ENCODE measurements at places on chromosomes 4 and X.
A peak's percentile ranks its signal among the peaks of the same experiment; 100 is the strongest.

- no peak for DNase-seq
Measured at GRCh38 chr4:179110816-179111215, 1668.6 kb upstream of the AGA start.

DNA sequence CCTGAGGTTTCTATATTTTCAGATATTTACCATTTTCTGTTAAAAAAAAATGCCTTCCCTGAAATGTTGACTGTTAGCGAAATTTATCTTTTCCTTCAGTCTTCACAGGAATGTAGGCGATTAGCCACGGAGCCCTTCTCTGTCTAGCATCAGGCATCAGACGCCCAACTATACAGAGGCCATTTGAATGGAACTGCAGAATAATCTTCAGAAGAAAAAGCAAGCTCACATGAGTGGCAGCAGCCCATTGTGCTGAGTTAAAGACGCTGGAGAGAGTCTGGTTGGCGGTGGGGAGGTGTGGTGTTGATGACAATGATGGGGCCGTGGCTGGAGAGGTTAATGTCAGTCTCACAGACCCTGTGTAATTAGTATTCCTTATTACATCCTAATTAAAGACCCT lies 196.8 kb upstream of the LEF1 start:
- DNase-seq, result no peak

DNA sequence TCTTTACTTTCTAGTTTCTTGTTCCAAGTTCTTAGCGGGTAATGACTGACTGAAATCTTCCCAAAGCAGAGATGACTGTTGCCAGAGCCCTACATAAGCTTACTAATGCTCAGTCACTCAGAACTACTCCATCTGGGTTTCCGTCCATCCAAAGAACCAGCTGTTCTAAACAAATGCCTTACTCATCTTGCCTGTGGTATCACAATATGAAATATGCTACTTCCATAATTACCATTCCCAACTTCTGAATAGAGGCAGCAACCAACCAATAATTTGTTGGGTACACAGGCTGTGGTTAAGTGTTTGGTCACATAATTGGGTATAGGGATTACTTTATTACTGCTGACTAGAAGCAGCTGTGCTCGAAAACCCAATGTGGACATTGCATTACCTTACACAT lies 930.2 kb upstream of the DIAPH2 start:
- DNase-seq, result no peak

GRCh38 chrX:65035446-65035770 lies 59.2 kb upstream of the ZC4H2 start:
- DNase-seq, result no peak

DNA sequence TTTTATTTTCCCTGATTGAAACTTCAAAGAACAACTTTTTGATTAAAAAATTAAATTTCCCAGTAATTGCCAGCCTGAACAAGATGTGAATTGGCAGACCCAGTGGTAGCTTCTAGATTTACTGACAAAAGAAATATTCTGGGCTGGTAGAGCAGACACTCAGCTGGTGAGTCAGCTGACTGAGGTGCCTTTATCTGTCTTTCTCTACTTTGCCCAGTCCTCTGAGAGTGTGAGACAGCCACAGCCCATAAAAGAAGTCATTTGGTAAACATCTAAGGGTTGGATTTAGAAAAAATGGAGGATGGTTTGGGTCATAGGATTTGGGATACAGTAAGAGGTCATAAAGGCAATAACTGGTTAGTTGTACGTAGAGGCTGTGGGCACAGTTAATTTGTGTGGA lies 54.5 kb downstream of the CCSER1 start:
- no peak for DNase-seq

DNA sequence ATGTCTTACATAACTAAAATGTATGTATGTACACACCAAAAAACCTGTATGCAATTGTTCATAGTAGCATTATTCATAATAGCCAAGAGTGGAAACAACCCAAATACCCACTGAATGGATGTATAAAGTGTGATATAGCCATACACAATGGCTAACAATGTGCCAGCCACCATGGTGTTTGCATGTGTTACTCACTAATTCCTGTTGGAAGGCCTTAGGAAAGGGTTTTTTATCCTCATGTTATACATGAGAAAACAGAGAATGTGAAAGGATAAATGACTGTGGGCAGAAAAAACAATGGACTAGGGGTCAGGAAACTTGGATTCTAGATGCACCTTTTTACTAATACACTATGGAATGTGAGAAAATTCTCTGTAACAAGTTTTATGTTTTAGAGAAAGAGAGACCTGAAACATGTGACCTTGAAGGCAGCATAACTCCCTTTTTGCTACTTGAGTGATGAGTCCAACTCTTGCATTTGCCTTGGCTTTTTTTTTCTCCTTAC lies 55.7 kb downstream of the TIGD2 start:
- no peak for DNase-seq

DNA sequence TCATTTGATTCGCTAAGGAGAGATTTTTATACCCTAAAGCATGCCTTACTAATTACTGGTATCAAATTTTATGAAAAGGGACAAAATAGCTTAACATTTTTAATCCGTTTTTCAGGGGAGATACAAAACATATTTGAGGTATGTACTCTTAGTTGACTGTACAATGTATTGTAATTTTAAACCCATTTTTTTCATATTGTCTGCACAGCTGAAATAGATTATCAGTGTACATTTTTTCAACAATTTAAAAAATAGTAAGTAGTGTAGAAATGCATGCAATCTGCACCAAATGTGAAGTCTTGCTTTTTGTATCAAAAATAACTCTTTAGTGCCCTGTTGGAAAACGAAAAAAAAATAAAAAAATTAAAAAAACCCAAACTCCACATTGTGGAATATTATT lies 82.2 kb downstream of the TENM3 start:
- DNase-seq, result no peak

DNA sequence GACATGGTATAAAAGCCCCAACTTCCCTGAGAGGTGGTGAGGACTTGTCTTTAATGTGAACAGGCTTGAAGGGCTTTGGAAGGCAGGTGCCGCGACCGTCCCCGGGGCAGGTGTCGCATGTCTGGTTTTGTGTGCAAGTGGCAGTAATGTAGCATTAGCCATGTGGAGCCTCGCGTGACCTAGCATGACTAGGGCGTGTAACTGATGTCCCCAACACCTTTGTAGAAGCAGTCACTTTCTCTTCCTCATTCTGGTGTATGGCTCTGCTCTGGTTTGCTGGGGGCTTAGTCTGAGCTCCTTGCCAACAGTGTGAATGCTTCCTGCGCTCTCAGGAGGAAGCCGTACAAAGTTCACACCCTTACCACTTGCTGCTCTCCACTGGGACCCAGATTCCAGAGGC lies 145.7 kb downstream of the AMMECR1 start:
- DNase-seq, result no peak

DNA sequence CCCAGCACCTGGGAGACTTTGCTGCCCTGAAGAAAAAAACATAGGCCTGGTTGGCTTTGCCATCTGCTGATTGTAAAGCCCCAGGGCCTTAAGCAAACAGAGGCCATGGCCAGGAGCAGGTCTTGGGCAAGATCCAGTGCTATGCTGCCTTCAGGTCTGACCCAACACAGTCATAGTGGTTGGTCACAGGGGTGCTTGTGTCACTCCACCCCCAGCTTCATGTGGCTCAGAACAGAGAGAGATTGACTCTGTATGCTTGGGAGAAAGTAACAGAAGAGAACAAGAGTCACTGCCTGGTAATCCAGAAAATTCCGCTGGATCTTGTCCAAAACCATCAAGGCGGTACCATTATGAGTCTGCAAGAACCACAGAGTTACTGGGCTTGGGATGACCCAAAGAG lies 24.4 kb upstream of the SMARCA5 start:
- no peak for DNase-seq

DNA sequence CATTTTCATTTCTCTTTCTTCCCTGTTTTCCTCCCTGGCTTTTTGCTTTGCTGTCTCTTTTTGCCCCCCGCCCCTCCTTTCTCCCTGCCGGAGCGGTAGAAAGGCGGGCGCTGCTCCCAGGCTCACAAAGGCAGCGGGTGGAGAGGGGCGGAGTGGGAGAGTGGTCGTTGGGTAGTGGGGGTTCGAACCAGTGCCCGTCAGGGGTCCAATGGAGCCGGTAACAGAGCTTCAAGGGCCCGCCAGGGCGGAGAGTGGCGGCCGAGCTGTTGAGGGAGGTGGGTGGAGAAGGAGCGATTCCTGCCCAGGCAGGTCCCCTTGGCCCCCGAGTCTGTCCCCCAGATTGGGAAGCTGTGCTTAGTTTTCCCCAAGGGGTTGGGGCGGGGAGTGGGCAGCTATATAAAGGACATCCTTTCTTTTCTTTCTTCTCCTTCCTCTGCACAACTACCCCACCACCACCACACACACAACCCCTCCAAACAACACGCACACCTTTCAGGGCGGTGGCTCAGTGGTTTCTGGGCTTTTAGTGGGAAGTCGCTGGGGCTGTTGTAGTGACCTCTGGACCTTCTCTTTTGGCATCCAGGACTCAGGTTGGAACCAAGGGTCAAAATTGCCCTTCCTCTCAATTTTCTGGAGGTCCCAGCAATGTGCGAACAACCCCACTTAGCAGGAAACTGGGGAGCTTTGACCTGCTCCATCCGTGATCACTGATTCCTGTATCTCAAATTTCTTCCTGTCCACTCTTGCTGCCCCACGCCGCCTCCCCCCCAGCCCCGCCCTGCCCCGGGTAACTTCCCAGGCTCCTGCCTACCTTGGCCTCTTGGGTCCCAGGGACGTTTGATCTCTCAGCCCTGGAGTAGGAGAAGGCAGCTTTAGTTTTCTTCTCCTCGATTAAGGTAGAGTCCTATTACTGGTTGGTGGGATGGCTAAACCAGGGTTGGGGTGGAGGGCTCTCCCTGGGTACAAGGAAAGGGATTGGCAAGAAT lies 1.9 kb downstream of the EFNB1 start:
- DNase-seq, result no peak

GRCh38 chrX:85243761-85244449 lies at the start of the genes SATL1 and ZNF711:
TSS of gene SATL1 (minus strand) at chrX:85243779. CDS start at chrX:85108968, 134,811 bp downstream.
TSS of gene ZNF711 (plus strand) at chrX:85243991. CDS start at chrX:85247573, 3,582 bp downstream.
- DNase-seq, result peak; percentile 6

DNA sequence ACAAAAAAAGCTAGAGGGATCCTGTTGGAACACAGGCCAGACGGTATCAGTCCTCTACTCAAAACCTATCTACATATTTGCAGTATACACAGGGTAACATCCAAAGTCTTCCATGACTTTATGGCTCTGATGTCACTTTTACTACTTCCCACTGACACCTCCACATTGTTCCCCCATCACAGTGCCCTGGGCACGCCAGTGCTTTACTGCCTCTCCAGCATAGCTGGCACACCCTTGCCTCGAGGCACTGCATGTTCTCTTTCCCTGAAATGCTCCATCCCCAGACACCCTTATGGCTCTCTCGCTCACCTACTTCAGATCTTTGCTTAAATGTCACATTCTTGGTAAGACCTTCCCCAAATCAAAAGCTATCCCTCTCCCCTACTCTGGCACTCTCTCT lies 6.3 kb upstream of the ATP10D start:
- no peak for DNase-seq

DNA sequence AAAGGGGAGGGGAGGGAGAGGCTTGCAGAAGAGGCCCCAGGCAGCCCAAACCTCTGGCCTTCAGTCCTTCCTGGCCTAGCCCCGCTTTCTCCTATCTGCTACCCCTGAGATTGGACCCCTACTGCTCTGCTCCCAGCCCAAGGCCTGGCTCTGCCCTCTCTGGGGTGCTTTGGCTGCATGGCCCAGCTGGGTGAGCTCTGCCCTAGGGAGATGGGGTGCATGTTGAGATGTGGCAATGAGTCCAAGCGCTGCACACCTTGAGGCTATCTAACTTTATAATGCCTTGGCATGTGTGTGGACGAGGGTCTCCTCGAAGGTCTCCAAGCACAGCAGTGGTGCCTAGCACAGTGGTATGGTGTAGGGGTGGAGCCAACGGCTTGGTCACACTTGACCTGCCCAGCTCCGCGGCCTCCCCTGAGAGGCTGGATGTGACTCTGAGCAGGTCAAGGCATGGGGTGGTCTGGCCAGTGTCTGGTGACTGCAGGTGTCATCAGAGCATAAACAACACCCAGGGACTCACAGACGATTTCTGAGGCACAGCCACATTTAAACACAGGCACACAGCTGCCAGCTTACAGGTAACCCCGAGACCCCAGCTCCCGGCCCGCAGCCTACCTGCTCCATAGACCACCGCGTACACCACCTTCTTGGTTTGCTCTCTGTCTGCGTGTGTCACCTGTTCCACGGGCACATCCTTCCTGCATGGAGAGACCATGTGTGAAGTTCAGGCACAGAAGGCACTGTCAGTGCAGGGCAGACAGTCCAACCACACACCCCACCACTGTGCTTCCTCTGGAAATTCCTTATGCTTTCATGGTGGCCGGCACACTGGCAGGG lies 36.3 kb downstream of the NAT8L start:
- DNase-seq, result peak; percentile 22

DNA sequence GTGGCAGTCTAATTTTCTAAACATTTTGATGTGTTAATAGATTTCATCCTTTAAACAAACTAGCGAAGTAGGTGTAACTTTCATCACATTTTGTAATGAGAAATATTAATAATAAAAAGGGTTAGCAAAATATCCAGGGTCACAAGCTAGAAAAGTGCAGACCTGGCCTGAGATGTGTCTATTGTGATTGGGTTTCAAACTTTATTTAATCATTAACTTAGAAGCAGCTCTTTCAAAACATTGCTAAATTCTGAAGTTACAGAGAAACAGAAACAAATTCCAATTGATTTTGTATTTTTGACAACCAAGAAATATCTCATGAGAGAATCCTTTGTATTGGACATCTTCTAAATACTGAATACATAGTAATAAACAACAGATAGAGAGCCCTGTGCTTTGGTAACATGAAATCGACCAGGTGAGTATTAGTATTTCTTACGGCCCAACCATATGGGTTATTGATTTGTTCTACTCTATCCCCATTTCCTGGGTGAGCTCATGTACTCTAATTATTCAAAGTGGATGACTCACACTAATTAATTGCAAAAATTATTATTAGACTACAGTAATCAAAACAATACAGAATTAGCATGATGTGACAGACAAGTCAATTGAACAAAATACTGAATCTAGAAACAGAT lies 1093.8 kb upstream of the AGA start:
- DNase-seq, result no peak

GRCh38 chrX:72492499-72492898 lies 80.1 kb downstream of the HDAC8 start:
- no peak for DNase-seq

GRCh38 chrX:85309717-85310116 lies 65.9 kb downstream of the ZNF711 start:
- no peak for DNase-seq

DNA sequence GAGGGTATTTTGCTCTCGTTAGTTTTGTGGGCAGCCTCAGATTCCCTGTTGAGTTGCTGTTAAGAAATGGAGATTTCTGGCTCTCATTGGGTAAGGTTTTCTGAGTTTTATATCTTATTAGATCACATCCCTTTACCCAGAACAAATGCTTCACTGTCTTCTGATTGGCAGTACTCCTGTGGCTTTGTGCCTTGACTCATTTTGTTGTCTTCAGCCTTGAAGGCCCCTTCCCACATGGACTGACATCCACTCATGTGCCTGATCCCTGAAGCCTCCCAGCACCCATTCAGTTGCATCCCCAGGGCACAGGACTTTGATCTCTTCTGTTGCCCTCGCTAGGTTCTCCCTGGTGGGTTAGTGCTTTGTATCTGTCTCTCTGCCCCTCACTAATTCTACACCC lies 10.4 kb downstream of the MED28 start:
- DNase-seq, result no peak

All from AG20443 (cell line).